Progenitor cell of endocrine pancreas (in vitro differentiated cells): ENCODE measurements at places on chromosomes 7 and 10. TPM values are rescaled to one million over a fixed set of nuclear protein-coding genes. Genes with fewer than 3 reads are reported as not detected.

CYP26A1 gene
- 1.8 and 3.4 TPM in 2 replicates for total RNA-seq

CCL24 gene
- total RNA-seq: not detected in 2 replicates

DENND2A gene
- total RNA-seq: 32.0 and 39.8 TPM in 2 replicates

MICALL2 gene
- total RNA-seq: 12.7 and 13.9 TPM in 2 replicates

GIMAP8 gene
- total RNA-seq: not detected in 2 replicates

LRIT1 gene
- total RNA-seq: not detected in 2 replicates

DNA sequence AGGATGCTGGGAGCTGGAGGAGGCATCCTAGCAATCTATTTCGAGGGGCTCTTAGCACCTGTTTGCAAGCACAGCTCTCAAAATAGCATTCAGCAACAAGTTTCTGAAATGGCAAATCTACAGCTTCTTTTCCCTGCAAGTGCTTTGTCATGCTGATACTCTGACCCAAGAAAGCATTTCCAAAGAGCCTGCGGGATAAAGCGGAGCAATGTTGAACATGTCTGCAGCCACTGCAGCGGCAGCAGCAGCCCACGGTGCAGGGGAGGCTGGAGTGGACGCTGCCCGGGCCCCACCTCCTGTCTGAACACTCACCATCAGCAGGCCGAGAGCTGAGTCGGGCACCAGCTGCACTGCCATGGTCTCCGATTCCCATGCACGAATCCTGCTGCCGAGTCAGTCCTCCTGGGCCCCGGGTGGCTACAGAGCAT is 964 bp downstream of the FRMD4A start:
- no peaks in the 10 kb centered on the region for H3K36me3 ChIP-seq
- no peak for DNase-seq
- H3K27me3 ChIP-seq: peaks cover 32% of the 10 kb centered on the region

- H3K4me1 ChIP-seq: peaks cover under 1% of the 10 kb centered on the region
- H3K36me3 ChIP-seq: no peaks in the 10 kb centered on the region
- H3K4me3 ChIP-seq: no peak overlapping the region
- H3K27ac ChIP-seq: no peak overlapping the region
- H3K27me3 ChIP-seq: no peaks in the 10 kb centered on the region
Observed at GRCh38 chr7:148935451-148935850, 51.4 kb upstream of the EZH2 start.

- no peak overlapping the region for H3K27ac ChIP-seq
- H3K27me3 ChIP-seq: no peaks in the 10 kb centered on the region
- H3K4me1 ChIP-seq: peaks cover 10% of the 10 kb centered on the region
- no peak overlapping the region for H3K4me3 ChIP-seq
- no peak for DNase-seq
Observed at GRCh38 chr10:110138197-110138812, 69.1 kb upstream of the MXI1 start.

- DNase-seq: peak; percentile 63
- peaks cover 4% of the 10 kb centered on the region for H3K4me1 ChIP-seq
- no peaks in the 10 kb centered on the region for H3K36me3 ChIP-seq
- H3K27me3 ChIP-seq: peaks cover 78% of the 10 kb centered on the region
- H3K27ac ChIP-seq: peak overlapping the region; percentile 95
Observed at GRCh38 chr10:22340329-22341189, 4.7 kb upstream of the SPAG6 start.

DNA sequence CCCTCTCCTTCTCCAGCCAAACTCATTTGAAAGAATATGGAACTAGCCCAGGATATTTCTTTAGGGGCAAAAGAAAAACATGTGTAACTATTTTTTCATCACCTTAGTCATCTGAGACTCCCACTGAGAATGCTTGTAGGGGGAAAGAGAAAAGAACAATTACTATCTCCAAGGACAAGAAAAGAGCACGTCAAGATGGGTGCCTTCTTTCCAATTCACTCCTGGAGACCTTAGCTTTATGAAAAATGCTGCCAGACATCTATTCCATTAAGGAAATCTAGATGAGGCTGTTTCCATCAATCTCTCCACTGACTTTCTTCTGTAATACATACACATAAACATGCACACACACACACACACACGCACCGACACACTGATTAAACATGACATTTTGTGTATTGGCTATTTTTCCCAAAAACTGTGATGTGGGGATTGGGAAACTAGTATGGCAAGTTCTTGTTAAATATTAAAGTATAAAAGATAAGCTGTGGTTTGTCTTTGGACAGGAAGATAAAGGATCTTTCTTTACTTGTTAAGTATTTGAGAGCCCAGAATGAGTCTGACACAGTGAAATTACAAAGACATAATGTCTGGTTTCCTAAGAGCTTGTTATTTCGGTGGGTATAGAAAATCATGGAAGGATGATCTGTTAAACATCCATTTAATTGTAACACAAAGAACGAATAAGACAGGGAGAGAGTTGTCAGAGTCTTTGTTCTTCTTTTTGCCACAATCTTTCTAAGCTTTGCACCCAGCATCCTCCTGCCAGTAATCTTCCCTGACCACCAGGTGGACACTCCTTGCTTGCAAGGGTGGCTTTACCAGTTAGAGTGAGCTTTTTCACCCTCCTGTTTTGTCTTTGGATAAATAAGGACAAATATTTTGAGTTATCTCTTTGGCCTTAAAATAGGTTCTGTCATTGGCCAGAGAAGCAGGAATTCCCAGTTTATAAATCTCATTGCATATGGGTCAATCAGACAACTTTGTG is 177.3 kb upstream of the TMEM72 start:
- peaks cover 6% of the 10 kb centered on the region for H3K27me3 ChIP-seq
- peaks cover 1% of the 10 kb centered on the region for H3K36me3 ChIP-seq

- H3K4me1 ChIP-seq: no peaks in the 10 kb centered on the region
- H3K36me3 ChIP-seq: peaks cover 34% of the 10 kb centered on the region
- no peaks in the 10 kb centered on the region for H3K27me3 ChIP-seq
- H3K27ac ChIP-seq: no peak overlapping the region
- DNase-seq: peak; percentile 25
Observed at GRCh38 chr10:103416436-103417147, 20.2 kb downstream of the PDCD11 start.

- H3K36me3 ChIP-seq: no peaks in the 10 kb centered on the region
- no peak overlapping the region for H3K27ac ChIP-seq
- peak; percentile 21 for DNase-seq
- H3K4me1 ChIP-seq: peaks cover 16% of the 10 kb centered on the region
- peaks cover 30% of the 10 kb centered on the region for H3K27me3 ChIP-seq
Observed at GRCh38 chr7:117875566-117875965, 2.3 kb upstream of the CTTNBP2 start.
